ENCODE measurements at places on chromosomes 4 and X.

GRCh38 chr4:29770627-29771026, 949.5 kb upstream of the PCDH7 start:
- no peak for DNase-seq

GRCh38 chr4:125370478-125370877, 55.7 kb downstream of the FAT4 start:
- DNase-seq = no peak

- no peak for DNase-seq
Measured at GRCh38 chr4:17932041-17932440, 89.5 kb downstream of the LCORL start.

- no peak for DNase-seq
Measured at GRCh38 chr4:127889903-127890302, 9.2 kb downstream of the PLK4 start.

DNA sequence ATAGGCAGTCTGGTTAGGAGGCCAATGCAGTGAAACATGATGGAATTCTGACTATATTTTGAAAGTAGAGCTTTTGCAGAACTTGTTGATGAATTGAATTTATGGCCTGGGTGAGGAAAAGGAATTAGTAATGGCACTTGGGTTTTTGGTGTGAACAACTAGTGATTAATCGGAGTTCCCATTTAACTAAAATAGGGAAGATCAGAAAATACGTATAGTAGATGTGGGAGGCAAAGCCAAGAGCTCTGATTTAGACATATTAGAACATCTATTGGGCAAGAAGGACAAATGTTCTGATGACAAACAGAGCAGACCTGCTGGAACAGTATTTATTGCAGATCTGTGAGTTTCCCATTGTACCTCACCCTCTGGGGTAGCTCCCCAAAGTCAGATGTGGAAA, 12.3 kb upstream of the NDP start:
- no peak for DNase-seq

- no peak for DNase-seq
Measured at GRCh38 chr4:15202481-15202880, 200.2 kb downstream of the CPEB2 start.

GRCh38 chr4:91488946-91489345, 814.8 kb upstream of the GRID2 start:
- DNase-seq = no peak

GRCh38 chr4:142565771-142566170, 280.3 kb downstream of the INPP4B start:
- no peak for DNase-seq

- DNase-seq = no peak
Measured at GRCh38 chr4:107246761-107247160, 210.6 kb upstream of the DKK2 start.

GRCh38 chr4:40687676-40688389, 58.2 kb upstream of the RBM47 start:
- no peak for DNase-seq

GRCh38 chr4:69830560-69831269, 29.2 kb downstream of the SULT1E1 start:
- no peak for DNase-seq

- no peak for DNase-seq
Measured at GRCh38 chr4:39085891-39086290, 23.9 kb downstream of the KLHL5 start.

DNA sequence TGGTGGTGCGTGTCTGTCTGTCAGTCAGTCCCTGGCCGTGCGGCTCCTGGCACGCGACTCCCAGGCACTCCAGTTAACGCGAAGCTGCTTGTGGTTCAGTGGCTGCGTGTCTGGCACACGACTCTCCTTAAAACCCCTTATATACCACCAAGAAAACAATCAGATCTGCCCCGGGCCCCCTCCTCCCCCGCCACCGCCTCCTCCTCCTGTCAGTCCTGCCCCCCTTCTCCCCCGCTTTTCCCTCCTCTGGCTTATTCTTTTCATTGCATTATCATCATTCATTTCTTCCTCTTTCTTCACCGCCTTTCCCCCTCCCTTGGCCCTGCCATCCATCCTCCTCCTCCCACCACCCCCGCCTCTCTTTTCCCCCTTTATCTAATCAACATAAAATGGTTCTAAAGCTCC, at the start of gene NEUROG2:
Gene NEUROG2 (minus strand): TSS at position 115 of the 405 bp plus-strand sequence. CDS start 705 bp downstream, outside the sequence.
- no peak for DNase-seq

DNA sequence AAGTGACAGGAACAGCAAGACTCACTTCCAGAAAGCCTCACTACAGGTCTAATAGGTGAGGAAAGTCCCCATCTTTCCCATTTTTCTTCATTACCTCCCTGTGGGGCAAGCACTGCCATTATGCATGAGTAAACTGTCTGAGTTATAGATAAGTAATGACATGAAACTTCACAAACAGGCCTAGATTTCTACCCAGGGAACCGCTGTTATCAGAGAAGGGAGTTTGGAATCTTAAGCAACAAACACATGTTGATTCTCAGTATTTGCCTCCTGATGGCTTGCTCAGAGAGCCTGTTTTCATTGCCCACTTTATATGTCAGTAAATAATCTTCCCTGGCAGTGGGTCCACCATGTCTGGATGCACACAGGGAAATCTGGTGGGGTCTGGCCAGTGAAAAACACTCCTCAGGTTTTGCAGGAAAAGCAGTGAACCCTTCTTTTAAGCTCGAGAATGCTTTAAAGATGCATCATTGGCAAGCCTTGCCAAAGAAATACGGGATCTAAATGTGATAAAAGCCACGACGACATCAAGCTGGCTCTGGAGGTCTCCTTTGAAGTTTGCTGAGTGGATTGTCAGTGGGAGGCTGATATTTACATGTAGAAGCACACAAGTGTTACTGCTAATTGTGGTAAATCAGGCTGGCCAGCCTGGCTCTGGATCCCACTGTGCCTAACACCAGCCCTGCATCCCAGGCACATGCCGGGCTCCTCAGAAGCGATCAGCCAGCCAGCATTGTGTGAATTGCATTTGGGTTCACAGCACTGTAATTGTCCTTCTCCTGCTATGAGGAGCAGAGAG, 25.2 kb downstream of the PDGFRA start:
- no peak for DNase-seq

GRCh38 chrX:87728024-87728423, 210.4 kb downstream of the KLHL4 start:
- DNase-seq = no peak

DNA sequence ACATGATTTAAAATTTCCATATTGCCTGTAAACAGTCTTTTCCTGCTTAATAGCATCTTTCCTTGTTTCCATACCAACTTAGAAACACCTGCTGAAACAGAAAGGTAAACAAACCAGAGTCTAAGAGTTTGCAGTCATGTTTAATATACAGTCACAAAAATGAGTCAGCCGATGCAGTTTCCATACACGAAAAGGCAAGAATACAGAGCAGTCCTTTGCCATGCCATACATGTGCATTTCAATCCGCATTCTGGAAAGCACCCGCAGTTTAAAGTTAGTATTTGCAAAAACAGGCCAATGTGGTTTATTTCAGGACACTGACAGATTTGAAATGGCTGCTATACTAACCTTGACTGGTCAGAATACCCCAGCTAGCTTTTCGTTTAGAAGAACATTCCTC, 32.1 kb downstream of the ASB5 start:
- no peak for DNase-seq

- DNase-seq = no peak
Measured at GRCh38 chr4:146098397-146098796, 77.1 kb upstream of the LSM6 start.

GRCh38 chr4:8470451-8471024, 30.0 kb downstream of the TRMT44 start:
- DNase-seq = no peak

GRCh38 chr4:176601124-176601523, 191.6 kb downstream of the VEGFC start:
- DNase-seq = no peak

DNA sequence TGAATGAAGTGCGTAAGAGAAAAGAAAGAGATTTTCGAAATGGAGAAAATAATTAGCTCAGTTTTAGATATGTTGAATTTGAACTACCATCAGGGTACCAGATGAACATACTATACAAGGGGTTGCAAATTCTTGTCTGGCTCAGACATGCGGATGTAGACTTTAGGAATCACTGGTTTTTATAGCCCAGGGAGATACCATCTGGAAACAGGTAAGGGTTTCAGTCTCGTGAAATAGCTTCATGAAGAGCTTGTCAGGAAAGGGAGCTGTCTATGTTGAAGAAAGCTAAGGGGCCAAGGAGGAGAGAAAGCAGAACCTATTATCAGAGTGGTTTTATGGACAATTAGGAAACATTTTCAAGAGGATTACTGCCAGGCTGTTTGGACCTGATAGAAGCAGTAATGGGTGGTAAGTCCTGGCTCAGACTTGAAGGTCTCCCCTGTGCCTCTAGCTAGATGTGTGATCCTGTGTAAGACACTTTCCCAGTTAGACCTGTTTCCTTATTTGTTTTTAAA, 6.7 kb downstream of the RAB9A start:
- DNase-seq = no peak

DNA sequence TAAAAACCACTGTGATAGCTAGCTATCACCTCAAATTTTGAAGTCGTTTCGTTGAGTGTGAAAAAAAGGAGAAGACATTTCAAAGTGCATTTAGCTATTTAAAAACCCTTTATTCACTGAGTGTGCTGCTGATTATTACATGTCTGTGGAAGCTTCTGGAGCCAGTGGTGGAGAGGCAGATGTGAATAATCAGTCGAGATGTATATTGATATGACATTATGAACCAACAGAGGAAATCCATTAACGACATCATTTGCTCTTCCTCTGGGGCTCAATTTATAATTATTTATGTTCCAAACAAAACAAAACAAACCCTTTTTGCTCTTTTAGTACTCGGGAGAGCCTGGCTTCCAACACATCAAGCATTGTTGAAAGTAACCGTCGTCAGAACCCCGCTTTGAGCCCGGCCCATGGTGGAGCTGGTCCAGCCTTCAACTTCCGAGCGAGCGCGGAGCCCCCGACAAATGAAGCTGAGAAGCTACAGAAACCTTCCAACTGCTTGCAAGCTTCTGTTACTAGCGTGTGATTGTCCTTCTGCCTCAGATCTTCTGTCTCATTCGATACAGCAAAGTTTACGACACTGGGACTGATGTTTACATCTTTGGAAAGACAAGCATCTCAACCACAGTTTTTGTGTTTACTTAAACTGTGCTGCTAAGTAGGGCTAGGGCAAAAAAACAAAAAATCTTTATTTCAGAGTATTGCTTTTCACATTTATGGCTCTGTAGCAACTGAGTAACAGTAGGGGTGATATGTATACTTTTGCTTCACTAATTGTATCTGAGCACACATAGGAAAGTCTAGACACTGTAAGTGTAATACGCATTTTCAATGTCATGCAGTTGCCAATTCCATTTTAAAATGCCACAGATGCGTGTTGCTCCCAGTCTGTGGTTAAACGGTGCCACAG, 111.9 kb downstream of the STOX2 start:
- DNase-seq = no peak

DNA sequence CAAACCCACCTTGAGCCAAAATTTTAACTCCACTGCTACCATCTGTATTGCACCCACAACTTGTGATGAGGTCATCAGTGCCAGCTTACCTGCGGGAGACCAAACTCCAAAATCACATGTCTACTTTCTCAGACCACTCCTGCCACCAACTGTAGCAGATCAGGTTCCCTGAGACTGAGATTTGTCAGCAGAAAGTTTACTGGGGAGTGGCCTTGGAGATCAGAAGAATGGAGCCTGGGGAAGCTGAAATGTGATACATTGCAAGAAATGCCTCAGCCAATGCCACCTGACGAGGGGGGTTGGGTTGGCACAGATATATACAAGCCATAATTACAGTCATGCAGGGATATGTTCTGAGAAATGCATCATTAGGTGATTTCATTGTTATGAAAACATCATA, 19.1 kb downstream of the HAUS3 start:
- DNase-seq = no peak

GRCh38 chrX:29012867-29013266, 425.6 kb downstream of the IL1RAPL1 start:
- no peak for DNase-seq

DNA sequence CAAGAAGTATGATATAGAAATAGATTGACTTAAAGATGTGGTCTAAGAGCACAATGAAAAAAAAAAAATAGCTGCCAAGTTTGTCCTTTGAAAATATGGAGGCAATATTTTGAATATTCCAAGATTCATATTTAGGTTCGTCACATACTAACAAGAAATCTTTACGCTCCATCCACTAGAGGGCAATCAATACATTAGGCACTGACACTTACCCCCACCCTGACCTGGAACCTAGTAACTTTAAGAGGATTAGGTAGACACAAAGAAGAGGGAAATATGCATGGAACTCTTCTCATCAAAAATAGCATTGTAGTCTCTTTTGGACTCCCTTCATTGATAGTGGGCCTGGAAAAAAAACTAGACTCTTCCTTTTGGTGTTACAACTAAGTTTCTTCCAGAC, 1108.1 kb downstream of the PCDH19 start:
- DNase-seq = no peak

DNA sequence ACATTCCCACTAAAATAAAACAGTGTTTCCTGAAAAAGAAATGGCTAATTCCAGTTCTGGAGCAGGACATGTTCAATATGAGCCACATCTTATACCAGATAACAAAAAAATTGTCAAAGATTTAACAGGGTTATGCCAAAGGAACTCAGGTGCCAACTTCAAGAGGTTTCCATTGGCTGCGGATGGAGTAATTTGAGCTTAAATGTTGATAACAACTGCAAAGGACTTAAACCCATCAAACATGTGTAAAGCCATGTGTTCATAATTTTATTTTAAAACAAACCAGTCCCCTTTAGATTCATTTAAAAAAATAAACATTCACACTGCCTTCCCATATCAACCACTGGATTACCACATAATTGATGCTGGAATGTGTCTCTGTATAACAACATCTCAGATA, 156.4 kb upstream of the PCDH18 start:
- no peak for DNase-seq
